ENCODE measurements at places on chromosomes 3 and 15.

GRCh38 chr3:187889601-187890404 lies 144.5 kb upstream of the BCL6 start:
- DNase-seq = peak; percentile 31

GRCh38 chr3:82293867-82294266 lies 532.4 kb upstream of the GBE1 start:
- DNase-seq = no peak

DNA sequence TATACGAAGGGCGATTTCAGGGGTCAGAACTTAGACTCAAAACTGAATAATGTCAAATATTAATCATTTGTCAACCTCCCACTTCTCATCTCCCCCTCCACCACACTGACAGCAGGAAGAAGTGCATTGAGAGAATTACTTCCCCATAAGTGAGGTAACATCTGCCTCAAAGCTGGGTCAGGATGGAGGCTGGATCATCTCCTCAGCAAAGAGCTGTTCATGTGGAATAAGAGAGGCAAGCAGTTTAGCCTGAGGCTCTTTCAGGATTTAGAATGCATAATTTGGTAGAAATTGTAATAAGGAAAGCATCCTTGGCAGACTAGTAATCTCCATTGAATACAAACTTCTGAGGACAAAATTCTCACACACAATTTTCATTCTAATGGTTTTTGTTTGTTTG lies 512.1 kb downstream of the ROBO1 start:
- DNase-seq = no peak

- no peak for DNase-seq
Measured at GRCh38 chr3:155946178-155946577, 75.7 kb downstream of the GMPS start.

- DNase-seq = peak; percentile 3
Measured at GRCh38 chr3:4290272-4290893, 12.8 kb upstream of the SETMAR start.

GRCh38 chr15:61449186-61449702 lies 220.1 kb upstream of the RORA start:
- DNase-seq = no peak

- DNase-seq = no peak
Measured at GRCh38 chr3:117788061-117788460, 1078.5 kb downstream of the TUSC7 start.

GRCh38 chr3:98560911-98561310 lies 29.1 kb downstream of the GPR15 start:
- DNase-seq = no peak

GRCh38 chr3:155701882-155702465 lies 42.9 kb downstream of the PLCH1 start:
- DNase-seq = peak; percentile 38

All from SHP77 (cell line).